SHP77 (cell line): ENCODE measurements at places on chromosomes 4 and X.

- DNase-seq = no peak
Measured at GRCh38 chrX:24999511-24999910, 16.3 kb downstream of the ARX start.

GRCh38 chr4:110710070-110710469 is 87.2 kb upstream of the PITX2 start:
- no peak for DNase-seq

DNA sequence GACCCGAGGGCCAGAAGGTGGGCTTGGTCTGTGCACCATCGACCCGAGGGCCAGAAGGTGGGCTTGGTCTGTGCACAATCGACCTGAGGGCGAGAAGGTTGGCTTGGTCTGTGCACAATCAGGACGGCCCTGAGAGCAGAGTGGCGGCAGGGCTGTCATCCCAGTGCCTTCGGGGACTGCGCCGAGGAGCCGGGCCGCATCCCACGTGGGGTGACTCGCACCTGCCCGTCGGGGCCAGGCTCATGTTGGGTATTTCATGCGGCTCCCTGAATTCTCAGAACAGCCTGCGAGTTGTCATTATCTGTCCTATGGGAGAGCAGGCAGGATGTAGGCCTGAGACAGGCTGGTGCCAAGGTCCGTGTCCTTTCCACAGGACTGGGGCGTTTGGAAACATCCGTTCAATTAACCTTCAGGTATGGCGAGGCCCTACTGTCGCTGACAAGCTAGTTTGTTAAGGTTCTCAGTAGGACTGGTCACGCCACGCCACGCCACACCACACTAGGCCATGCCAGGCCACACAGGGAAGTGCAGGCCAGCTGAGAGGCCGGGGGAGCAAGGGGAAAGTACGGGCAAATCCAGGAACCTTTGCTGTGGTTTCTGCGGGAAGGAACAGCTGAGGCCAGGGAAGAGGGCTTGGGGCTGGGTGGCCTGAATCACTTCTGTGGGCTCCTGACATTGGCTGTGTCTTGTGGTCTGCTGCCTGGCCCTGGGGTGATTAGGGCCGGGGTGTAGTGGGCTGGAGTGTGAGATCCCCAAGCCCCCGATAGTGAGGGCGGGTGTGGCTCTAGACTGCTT is 182.9 kb downstream of the AFAP1 start:
- DNase-seq = no peak

DNA sequence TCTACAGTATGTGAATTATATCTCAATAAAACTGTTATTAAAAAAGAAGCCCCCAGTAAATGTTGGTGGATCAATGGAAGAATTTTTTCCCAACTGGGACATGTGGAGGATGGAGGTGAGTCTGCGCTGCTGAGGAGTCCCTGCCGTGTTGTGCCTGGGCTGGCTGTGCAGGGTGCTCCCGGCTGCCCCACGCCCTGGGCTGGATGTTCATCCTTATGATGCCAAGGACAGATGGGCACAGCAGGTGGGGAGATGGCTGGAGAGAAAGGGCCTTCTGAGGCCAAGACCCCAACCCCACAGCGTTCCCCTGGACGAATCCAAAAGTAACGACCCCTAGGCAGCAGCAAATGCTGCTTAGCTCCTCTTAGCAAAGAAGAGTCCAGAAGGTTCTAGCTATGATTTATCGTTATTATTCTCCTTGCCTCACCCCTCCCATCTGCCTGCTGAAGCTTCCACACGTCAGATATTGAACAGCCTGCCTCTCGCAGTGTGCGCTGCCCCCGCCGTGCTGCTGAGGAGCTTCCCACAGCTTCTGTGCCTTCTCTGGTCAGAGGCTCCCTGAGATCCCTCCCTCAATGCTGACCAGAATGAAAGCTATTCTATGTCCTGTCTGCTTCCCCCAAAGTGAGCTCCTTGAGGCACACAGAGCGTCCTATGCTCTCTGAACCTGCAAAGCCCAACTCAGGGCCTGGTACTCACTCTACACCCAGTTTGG is 26.5 kb downstream of the HMX1 start:
- no peak for DNase-seq

DNA sequence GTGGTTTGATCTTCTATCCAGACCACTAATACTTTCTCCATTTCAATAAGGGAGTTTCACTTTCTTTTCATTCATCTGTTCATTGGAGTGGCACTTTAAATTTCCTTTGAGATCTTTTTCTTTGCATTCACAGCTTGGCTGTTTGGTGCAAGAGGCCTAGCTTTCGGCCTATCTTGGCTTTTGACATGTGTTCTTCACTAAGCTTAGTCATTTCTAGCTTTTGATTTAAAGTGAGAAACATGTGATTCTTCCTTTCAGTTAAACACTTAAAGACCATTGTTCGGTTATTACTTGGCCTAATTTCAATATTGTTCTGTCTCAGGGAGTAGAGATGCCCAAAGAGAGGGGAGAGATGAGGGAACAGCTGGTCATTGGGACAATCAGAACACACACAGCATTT is 24.3 kb downstream of the CXCL13 start:
- DNase-seq = no peak

DNA sequence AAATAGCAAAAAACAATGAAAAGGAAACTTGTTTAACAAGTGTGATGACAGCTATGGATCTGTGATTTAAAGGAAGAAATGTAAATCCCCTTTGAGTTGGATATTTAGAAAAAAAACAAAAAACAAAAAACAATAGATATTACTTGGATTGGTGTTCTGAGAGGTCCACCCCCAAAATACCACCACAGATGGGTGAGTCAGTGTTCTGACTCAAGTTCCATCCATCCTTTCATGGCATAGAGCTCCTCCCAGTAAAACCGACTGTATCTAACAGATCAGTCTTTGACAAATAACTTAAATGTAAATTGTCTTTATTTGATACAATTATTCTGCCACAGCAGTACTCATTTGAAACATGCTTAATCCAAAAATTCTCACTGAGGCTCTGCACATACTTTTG is 27.4 kb downstream of the TMPRSS11B start:
- DNase-seq = no peak

- no peak for DNase-seq
Measured at GRCh38 chr4:168942985-168943384, 67.1 kb downstream of the CBR4 start.

GRCh38 chrX:9995855-9996339 is 28.7 kb downstream of the CLDN34 start:
- DNase-seq = peak; percentile 37

DNA sequence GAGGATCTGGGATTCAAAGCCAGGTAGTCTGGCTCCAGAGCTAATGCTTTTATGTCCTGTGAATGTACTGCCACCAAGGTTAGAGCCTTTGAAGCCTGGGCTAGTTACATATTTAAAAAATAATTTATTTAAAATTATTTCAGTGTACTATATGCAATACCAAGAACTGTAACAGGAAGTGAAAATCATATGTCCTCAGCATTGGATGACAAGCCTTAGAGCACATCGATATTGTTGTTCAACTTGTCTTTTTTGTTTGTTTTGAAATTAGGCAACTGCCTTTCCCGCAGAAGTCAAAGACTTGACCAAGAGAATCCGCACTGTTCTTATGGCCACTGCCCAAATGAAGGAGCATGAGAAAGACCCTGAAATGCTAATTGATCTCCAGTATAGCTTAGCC is 73.1 kb upstream of the IL13RA1 start:
- no peak for DNase-seq

- no peak for DNase-seq
Measured at GRCh38 chrX:2552621-2553201, 51.9 kb upstream of the DHRSX start.

DNA sequence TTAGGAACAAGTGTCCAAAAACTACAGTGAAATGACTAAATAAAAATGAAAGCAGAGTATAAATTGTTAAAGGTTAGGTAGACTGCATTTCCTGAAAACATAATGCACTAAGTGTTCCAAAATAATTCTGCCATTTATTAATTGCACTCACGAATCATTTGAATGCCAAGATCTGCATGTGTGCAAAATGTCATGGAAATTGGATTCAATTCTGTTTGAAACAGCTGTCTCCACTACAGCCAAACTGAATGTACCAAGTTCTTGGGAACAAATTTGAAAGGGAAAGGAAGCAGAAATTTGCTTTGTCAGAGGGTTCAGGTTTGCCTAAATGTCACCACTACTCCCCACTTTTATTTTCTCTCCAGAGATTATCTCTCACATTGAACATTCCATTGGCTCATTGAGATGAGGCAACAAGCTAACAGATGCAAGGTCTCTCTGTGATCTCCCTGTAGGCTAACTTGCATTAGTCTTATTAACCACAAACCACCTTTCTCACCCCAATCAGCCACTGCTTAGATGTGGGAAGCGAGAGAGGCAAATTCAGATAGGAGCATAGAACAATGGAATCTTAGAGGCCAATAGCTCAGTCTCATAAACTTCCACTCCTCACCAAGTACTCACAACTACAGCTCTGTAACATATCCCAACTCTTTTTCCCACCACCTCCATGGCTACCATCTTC is 226.6 kb downstream of the KDR start:
- DNase-seq = no peak

DNA sequence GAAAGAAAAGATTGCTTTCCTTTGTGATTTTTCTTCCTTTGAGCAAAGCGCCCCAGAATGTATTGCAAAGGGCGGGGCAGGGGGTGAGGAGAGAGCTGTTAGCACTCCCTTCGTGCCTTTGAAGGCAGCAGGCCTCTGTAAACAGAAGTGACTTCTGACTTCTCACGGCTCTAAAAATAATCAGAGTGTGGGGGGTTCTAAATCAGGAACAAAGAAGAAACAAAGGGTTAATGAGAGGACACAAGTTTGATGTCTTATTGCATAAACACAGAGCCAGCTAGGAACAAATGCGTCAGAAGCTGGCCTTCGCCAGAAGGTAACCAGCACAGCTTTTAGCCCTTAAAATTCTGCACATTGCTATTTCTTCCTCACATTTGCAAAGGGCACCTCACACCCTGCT is 626.2 kb downstream of the MID1IP1 start:
- DNase-seq = no peak

DNA sequence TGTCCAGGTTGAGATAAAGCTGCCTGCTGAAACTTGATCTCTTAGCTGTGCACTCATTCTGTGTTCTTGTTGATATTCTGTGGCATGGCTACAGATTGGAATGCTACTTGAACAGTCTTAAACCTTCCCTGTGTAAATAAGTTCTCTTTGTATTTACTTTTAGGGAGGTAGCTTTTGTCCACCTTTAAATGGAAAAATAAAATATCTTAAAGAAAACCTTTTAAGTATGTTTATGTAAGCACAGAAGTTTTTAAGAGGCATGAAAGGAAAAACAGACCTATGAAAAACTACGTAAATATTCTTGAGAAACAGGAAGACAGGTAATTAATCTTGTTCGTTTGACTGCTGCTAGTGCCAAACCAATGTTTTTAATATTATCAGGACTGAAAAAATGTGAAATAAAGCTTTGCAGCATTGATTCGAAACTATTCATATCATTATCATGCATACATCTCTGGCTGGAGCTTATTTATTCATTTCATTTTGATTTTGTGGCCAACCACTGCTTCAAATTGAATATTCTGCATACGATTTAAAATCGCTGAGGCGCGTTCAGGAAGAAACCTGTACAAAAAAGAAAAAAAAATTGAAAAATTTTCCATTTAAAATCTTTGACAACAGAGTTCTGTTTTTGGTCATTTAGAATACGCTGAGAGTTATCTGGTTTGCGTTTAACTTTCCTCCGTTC is 17.8 kb downstream of the HSD17B13 start:
- no peak for DNase-seq

DNA sequence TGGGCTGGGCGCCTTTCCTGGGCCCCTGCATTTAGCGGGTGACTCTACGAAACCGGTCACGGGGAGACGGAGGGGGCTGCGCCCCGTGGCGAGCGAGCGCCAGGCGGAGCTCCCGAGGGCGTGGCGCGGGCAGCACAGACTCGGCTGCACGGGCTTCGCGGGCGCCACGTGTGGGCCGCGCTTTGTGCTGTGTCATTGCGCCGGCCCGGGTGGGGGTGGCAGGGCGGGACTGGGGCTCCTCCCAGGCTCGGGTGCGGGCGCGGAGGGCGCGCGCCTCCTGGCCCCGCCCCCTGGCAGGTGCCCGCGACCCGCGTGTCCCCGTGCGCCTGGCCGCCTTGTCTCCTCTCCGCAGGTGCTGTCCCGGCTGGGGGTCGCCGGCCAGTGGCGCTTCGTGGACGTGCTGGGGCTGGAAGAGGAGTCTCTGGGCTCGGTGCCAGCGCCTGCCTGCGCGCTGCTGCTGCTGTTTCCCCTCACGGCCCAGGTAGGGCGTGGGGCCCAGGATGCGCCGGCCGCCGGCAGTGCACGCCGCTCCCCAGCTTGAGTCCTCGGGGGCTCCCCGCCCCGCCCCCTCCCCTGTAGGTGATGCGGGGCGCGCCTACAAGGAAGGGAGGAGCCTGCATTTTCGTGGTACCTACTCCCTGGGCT is 651 bp downstream of the UCHL1 start:
- peak; percentile 21 for DNase-seq

DNA sequence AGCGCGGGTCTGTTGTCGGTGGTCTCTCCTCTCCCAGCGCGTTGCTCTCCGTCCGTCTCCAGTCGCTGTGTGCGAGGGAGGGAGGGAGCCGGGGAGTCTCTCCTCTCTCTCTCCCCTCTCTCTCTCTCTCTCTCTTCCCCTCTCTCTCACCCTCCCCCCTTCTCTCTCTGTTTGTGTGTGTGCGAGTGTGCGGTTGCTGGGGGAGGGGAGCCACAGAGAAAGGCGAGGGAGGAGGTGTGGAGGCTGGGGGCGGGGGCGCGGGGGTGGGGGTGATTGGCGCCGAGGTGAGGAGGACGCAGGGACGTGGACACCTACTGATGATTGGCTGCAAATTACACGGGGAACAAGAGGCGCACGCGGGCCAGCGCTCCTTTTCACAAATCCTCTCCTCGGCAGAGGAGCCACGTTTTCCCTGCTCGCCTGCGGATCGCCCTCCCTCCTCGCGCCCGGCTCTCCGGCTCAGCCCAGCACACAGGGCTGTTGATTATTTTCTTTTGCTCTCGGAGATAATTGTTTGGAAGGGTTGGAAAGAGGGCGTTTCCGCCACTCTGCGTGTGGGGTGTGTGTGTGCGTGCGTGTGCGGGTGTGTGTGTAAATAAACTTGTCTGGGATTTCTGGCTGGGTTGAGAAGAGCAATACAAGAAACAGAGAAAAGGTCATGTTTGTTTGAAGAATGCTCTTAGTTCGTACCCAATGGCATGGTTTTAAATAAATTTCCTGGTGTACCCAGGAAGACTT is at the start of gene CXXC4:
TSS of gene CXXC4 (minus strand) at position 73 of the 738 bp plus-strand sequence. CDS start 3,092 bp downstream, outside the sequence.
- peak; percentile 69 for DNase-seq

GRCh38 chrX:47172549-47172948 is 21.1 kb upstream of the UBA1 start:
- DNase-seq = no peak

DNA sequence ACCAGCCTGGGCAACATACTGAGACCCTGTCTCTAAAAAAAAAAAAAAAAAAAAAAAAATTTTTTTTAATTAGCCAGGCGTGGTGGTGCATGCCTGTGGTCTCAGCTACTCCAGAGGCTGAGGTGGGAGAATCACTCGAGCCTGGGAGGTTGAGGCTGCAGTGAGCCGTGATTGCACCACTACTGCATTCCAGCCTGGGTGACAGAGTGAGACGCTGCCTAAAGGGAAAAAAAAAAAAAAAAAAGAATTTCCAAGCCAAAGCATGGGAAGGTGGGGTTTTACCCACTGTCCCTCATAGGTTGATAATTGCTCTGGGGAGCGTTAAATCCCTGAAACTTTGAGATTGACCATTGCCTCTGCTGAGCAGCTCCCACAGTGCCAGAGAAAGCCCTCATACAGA is 427.5 kb downstream of the BCOR start:
- no peak for DNase-seq

GRCh38 chr4:7043284-7044136 is at the start of gene TADA2B:
TADA2B (plus strand) TSS chr4:7043372; CDS start chr4:7043580, 208 bp downstream.
- no peak for DNase-seq

GRCh38 chrX:136211766-136212556 is 39.2 kb downstream of the MAP7D3 start:
- DNase-seq = no peak

- no peak for DNase-seq
Measured at GRCh38 chr4:184097241-184097605, 120.5 kb downstream of the ENPP6 start.
